Activated CD8-positive, alpha-beta memory T cell treated with anti-CD3 and anti-CD28 coated beads for 48 hours (primary cell): ENCODE measurements at places on chromosomes 5 and 9.

- DNase-seq = no peak
Observed at GRCh38 chr5:174935854-174936474, 211.6 kb downstream of the MSX2 start.

DNA sequence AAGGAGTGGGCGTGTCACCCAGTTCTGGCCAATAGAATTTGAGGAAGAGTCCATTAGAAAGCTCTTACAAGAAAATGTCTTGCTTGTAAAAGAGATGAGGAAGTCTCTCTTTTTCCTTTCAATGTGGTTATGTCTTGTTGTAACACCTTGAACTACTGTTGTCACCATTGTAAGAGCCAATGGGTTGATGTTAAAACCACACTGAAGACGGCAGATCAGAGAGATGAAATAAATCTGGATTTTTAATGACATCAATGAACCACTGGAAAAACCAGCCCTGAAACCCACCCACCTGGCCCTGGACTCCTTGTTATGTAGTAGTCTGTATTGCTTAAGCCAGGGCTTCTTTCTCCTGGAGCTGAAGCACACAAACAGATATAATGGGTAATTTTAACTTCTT, 83.8 kb upstream of the ERCC6L2 start:
- no peak for DNase-seq

GRCh38 chr5:148915224-148915817, 88.9 kb downstream of the ADRB2 start:
- DNase-seq = no peak

- DNase-seq = no peak
Observed at GRCh38 chr9:4973246-4973645, 11.8 kb upstream of the JAK2 start.

GRCh38 chr5:170419643-170420042, 30.5 kb upstream of the KCNMB1 start:
- DNase-seq = no peak

- DNase-seq = peak; percentile 31
Observed at GRCh38 chr5:81165493-81166119, 67.5 kb upstream of the CKMT2 start.

DNA sequence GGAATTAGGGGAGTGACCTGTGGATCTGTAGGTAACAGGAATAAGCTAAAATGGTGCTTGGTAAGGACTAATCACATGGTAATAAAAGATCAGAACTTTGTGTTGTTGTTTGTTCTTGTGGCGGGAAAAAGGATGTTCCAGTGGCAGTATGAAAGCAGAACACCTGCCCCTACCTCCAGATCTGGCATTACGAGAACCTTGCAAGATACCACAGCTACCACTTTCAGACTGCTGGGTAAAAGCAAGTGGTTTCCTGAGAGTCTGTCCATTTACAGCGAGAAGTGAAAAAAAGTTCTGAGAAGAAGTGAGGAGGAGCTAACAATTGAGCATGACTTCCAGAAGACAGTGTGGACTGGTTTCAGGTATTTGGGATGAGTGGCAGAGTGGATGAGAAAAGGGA, 252.5 kb downstream of the TLE4 start:
- no peak for DNase-seq

- no peak for DNase-seq
Observed at GRCh38 chr9:131813116-131813515, 73.2 kb upstream of the RAPGEF1 start.

DNA sequence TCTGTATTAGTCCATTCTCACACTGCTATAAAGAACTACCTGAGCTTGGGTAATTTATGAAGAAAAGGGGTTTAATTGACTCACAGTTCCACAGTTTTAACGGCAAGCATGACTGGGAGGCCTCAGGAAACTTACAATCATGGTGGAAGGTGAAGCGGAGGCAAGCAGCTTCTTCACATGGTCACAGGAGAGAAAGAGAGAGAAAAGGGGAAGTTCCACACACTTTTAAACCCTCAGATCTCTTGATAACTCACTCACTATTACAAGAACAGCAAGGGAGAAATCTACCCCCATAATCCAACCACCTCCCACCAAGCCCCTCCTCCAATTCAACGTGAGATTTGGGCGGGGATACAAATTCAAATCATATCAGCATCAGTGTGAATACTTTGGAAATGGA, 133.4 kb upstream of the SLC30A5 start:
- DNase-seq = no peak

GRCh38 chr5:6733411-6734242, 20.4 kb downstream of the TENT4A start:
- no peak for DNase-seq

- no peak for DNase-seq
Observed at GRCh38 chr9:76868897-76869296, 37.0 kb downstream of the PRUNE2 start.

- DNase-seq = peak; percentile 60
Observed at GRCh38 chr5:43066799-43067741, 27.0 kb upstream of the ANXA2R start.

GRCh38 chr5:138833080-138833479, 42.1 kb downstream of the LRRTM2 start:
- no peak for DNase-seq

DNA sequence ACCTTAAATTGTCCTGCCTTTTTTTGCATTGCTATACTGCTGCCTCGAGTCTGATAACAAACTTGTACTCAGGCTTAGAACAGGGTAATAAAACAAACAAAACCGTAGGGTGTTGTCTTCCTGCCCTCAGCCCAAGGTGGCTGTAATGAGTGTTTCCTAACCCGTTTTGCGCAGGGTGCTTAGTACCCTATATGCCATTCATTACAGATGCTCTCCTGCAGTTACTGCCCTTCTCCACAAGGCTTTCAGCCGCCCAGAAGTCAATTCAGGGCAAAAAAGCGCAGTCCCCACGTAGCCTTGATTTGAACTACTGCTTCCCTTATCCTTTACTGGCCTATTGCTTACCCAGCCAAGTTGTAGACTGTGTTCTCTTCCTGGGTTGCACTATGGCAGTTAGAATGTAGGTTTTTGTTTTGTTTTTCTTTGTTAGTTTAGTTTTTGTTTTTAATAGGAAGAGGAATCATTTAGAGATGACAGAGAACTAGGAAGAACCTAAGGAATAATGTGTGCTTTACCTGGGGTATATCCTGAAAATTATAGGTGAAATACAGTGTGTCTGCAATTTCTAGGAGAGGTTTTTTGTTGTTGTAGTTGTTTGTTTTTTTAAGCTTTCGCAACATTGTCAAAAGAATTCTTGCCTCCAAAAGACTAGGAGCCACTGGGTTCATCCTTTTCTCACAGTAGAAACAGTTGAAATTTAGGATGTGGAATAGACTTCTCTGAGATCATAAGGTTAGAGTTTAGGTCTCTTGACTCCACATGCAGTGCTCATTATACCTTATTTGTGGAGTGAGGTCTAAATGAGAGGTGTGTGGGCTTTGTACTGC, 1.3 kb downstream of the HMGXB3 start:
- peak; percentile 23 for DNase-seq

DNA sequence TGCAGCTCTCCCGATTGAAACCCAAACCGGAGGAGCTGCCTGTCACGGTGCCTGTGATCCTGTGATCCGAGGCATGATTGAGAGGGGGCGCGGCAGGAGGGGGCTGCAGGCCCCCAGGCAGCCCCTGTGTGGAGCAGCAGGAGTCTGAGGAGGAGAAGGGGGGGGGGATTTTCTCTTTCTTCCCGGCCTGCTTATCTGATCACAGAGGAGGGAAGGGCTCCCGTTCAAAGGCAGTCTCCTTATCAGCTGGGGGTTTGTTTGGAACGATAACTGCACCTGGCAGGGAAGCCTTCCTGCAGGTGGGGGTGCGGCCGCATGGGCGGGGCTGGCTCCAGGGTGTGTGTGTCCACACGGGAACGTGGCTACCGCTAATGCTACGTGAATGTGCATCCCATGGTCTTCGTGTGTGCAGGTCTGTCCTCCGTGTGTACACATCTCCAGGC, 38.4 kb downstream of the LMX1B start:
- DNase-seq = no peak

- no peak for DNase-seq
Observed at GRCh38 chr9:125887172-125887571, 140.0 kb downstream of the PBX3 start.

DNA sequence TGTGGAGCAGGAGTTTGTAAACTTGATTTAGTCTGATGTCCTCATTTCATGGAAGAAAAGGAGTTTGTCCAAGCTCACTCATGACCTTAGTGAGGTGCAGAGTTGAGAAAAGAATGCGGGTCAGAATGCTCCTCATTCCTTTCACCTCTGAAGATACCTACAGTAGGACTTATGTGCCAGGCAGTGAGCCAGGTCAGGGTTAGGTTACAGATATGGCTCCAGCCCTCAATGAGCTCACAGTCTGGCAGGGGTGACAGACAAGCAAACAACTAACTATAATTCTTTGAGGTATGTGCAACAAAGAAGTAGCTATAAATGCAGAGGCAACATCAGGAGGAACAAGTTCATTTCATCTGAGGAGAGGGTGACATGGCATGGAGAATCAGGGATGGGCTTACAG, 102.5 kb downstream of the SPATA31D1 start:
- DNase-seq = no peak

DNA sequence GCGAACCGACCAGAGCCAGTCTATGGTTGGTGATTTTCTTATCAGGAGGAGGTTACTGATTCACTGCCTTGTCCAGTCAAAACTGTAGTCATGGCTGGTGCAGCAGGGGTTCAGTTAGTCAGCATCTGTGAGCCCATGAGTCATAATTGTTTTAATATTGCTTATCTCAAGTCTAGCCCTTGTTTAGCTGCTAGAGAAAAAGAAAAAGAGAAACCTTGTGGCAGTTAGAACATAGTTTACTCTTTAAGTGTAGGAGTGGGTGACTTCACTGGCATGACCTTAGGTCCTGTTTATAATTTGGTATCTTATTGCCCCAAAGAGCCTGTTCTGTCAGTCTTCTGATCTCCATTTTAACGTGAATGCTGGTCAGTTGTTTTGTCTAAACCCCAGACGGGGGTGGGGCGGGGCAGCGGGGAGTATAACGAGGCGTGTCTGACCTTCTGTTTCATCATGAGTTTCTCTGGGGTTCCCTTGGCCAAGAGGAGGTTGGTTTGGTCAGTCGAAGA, 76.9 kb upstream of the NFIL3 start:
- no peak for DNase-seq

- DNase-seq = no peak
Observed at GRCh38 chr9:16642421-16643109, 227.9 kb downstream of the BNC2 start.

DNA sequence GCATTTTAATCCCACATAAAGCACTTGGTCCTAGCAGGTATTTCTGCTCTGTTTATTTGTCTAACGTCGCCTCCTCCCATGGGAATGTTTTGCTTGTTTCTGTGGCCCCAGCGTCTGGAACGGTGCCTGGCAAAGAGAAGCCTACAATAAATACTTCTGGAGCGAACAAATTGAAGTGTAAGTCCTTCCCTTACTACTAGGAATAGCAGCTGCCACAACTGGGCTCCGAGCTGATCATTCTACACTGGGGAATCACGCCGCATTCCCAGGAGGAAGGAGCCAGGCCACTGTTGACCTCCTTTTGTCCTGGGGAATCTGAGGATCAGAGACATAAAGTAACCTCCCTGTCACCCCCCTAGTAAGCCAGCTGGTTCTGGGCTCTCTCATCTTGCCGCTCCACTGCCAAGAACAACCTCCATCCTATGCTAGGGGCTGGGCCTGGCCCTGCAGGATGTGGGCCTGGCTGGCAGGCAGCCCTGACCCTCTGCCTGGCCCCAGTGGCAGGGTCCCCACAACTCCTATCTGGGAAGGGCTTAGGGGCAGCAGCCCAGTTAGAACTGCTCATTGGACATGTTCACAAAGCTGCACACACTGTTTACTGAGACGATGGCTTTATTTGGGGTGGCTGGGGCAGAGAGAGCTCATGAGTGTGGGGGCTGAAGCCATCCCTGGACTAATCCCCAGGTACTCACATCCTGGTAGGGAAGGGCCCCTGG, 82.8 kb downstream of the GTF3C4 start:
- no peak for DNase-seq

DNA sequence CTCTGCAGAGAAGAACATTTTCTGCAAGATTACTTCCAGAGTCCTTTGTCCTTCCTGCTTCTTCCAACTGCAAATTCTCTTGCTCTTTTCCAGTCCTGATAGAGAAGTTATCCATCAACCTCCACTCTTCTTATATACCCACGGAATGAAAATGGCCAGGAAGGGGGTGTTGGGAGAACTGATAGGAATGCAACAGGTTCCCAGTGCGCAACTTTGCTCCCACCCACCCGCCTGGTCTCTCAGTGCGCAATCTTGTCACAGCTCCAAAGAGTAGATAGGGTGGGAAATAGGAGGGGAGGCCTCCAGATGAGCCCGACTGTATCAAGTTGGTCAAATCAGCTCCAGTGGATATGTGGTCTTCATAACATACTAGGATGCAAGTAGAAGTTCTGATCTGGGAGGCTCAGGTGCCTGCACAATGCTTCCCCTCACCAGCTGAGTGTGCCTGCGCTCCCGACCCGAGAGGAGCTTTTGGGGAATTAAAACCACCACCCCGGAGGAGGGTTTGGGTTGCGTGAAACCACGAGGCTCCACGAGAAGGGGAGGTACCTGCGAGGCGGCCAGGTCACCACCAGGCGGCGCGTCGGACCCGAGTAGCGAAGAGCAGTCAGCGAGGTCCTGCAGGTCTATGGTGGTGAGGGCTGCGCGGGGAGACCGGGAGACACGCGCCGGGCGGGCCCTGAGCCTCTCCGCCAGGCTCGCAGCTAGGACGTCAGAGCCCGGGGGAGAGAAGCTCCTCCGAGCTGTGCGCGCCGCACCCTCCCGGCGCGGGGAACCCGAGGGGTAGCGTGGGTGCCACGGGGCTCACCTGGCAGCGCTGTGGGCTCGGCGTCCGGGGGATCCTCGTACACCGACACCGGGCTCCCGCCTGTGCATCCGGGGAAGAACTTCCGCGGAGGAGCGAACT, 835 bp downstream of the MCIDAS start:
- peak; percentile 68 for DNase-seq

- DNase-seq = no peak
Observed at GRCh38 chr5:66168226-66168625, 24.1 kb downstream of the SREK1 start.
